ENCODE measurements at places on chromosomes 6 and 20. TPM values are rescaled to one million over a fixed set of nuclear protein-coding genes. Genes with fewer than 3 reads are reported as not detected.

DNA sequence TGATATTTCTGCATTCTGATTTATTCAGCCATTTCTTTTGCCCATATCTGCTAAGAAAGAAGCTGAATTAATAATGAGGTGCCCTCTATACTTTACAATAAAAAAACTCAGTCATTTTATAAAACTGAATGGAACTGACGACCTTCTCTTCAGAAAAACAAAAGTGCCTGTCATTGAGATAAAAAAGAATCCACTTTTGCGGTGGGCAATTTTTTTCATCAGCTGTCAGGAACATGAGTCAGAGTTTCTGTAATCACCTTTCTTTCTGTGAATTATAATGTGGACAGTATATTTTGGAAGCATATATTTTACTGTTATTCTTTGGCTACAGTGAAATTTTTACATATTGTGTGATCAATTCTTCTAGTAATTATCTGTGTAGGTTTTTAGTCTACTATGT is 33.4 kb downstream of the IL20RA start:
- no peak for DNase-seq

PSORS1C2 gene
- not detected for total RNA-seq

DNA sequence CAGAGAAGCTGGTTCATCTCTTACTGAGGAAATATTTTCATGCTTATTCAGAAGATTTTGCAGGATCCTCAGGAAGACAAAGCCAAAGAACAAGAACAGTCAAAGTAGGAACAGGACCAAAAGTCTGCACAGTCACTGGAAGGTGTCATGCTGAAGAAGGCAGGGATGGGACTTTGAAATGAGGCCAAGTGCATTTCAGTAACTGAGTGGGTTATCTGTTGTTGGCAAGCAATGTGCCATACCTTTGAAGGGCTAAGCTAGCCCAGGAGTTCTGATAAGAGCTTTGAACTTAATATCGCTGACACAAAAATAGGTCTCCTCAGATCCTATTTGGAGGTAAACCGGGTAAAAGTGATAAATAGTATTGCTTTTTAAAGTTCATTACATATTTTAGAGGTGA is 31.5 kb downstream of the SLC16A10 start:
- no peak for DNase-seq

SAMD5 gene
- total RNA-seq = 9.7 TPM

GRCh38 chr20:49186535-49187329 is 1.4 kb downstream of the STAU1 start:
- DNase-seq = peak; percentile 85

PLG gene
- not detected for total RNA-seq

TAPBP gene
- total RNA-seq = 324 TPM

DNA sequence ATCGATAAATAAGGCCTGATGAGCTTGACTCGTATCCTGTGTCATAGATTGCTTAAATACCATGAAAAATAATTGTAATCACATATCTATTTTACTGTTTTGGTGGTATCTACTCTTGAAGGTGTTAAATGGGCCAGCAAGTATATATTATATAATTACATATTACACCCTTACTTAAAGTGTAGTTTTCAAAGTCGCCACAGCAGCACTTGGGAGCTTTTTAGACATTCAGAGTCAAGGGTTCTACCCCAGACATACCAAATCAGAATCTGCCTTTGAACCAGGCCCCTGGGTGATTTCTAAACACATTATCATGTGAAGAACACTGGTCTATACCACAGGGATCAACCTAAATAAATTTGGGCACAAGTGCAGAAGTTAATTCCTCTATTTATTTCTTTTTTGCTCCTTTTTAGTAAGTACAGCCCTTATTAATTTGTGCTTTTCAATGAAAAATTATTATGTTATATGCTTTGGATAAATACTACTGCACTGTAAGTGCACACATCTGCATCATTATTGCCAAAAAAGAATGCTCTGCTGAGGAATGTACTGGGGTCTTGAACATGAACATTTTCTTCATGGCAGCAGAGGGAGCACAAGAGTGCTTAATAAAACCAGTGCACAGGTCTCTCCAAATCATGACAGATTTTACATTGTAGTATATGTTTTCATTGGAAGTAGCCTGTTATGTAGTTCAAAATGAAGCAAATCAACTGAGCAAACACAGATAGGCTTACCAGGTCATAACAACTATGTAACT is 3.1 kb upstream of the ATXN1 start:
- DNase-seq = no peak

BIRC7 gene
- not detected for total RNA-seq

C6orf58 gene
- total RNA-seq = not detected

HLA-DRA gene
- total RNA-seq = 354 TPM

DNA sequence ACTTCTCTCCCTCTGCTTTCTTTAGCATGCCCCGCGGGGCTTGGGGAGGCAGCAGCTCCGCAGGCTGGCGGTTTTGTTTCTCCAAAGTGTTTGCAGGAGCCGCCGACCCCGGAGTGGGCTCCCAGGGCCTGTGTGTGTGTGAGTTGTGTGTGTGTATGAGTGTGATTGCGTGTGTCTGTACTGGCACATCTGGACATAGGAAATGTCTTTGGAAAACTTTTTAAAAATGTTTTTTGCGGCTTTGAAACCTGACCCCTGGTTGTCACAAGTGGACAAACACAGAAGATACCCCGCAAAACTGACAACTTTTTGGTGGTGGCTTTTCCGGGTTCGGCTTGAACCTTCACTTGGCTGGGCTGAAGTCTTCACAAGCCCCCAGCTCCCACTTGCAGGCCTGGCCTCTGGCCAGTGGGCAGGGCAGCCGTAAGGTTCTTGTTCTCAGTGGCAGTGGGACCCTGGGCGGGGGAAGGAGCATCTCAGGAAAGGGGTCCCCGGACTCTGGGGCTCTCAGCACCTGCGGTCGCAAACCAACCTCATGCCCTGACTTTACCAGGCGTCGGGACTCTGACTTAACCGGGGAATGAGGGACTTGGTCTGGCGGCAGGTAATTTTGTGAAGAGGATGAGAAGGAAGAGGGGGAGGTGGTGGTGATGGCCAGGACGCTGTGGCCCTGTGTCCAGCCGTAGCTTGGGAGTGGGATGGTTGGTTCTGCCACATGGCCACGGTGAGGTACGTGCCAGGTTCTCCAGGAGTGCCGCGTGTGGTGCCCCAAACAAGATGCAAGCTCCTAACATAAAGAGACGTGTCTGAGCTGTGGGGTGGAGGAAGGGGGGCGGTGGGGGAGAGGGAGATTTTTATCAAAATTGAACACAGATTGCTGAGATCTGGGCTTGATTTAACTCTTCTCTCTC is 619 bp downstream of the DAAM2 start:
- no peak for DNase-seq

- no peak for DNase-seq
Measured at GRCh38 chr20:35772563-35773058, 796 bp downstream of the PHF20 start.

DNA sequence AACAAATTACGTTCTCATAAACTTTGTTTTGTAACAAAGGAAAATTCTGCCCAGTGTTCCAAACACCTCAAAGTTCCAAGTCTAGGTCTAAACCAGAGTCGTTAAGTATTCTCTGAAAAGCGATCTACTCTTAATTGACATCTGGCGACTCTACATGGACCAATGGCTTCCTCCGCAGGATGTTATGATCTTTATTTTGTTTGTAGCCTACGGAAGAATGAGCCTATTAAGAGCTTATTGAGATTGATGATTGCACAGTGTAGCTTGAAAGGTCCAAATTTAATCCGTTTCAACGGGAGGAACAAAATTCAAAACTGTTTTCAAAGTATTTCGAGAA is 61.1 kb downstream of the FAM217A start:
- no peak for DNase-seq

SAMD3 gene
- total RNA-seq = not detected

- no peak for DNase-seq
Measured at GRCh38 chr6:74256381-74256780, 560.4 kb downstream of the CD109 start.

RAMACL gene
- 1.1 TPM for total RNA-seq

GRCh38 chr6:75484535-75484934 is 9.1 kb downstream of the FILIP1 start:
- no peak for DNase-seq

GRCh38 chr6:56510984-56511531 is 131.6 kb downstream of the DST start:
- DNase-seq = no peak

Measured in Peyer's patch (tissue), 4 donors.